ENCODE measurements at places on chromosomes 13 and 19. TPM values are rescaled to one million over a fixed set of nuclear protein-coding genes. Genes with fewer than 3 reads are reported as not detected.

The DEDD2 gene
- total RNA-seq, result 69.7 TPM

The LSM14A gene
- total RNA-seq, result 203 TPM

The KLK2 gene
- total RNA-seq, result not detected

The CEACAM5 gene
- not detected for total RNA-seq

The FFAR2 gene
- total RNA-seq, result not detected

The ENOX1 gene
- total RNA-seq, result 4.2 TPM

The FGF21 gene
- total RNA-seq, result not detected

The APOC4 gene
- total RNA-seq, result not detected

The RNF113B gene
- total RNA-seq, result not detected

The RNASEH2A gene
- total RNA-seq, result 20.4 TPM

The NOSIP gene
- total RNA-seq, result 120 TPM

The RAB3D gene
- total RNA-seq, result 14.6 TPM

- DNase-seq, result no peak
Measured at GRCh38 chr19:3054972-3055740, 7.1 kb downstream of the TLE5 start.

DNA sequence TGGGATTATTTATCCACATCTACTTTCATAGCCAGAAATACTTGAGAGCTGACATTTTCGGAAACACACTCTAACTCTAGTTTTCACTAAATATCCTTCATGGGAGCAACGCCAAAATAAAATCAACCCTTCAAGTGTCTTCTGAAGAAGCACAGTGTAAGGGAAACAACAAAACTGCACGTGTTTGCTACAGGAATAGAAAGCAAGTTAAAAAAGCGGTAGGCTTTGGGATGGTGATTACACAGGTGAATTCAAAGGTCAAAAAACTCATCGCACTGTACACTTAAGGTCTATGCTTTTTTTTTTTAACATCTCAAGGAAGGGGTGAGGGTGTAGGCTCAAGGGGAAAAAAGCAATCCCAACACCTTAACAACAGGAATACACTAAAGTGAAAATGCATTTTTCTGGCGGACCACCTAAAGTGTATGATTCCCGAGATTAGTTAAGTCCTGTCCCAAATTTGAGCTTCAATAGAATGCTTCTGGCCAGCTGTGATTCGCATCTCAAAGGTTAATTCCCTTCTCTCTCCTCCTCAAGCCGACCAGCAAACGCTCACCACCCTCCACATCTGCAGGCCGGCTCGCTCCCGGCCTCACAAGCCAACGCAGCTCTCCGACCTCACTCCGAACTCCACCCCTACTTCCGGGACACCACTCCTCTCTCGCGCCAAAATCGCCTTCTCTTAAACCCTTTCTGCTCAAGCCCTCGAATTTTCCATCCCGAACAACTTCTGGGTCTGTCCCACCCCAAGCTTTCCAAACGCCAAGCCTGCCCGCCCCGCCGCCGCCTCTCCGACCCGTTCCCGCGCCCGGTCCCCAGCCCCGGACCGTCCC is 1.1 kb downstream of the ARGLU1 start:
- peak; percentile 71 for DNase-seq

DNA sequence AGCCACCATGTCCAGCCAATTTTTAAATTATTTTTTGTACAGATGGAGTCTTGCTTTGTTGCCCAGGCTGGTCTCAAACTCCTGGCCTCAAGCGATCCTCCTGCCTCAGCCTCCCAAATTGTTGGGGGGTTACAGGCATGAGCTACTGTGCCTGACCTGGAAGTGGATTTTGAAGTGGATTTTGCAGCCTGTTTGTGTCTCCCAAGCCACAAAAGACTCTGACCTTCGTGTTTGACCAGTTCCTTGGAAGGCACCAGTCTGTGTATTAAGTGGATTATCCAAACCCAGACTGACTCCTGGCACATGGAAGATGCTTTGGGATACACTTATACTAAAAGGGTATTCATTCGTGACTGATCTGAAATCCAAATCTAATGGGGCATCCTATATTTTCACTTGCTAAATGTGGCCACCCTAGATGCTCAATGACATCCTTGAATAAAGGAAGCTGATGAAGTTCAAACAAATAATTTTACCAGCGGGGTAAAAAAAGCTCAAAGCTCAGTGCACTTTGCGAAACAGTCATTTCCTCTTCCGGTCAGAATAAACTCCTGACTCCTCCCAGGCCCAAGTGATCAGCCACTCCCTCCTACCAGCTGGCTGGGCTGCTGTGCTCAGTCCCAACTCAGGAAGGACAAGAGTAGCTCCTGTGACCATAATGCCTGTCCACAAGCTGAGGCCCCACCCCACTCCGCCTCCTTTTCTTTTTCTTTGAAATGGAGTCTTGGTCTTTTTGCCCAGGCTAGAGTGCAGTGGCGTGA is 32.6 kb upstream of the GATAD2A start:
- no peak for DNase-seq

- no peak for DNase-seq
Measured at GRCh38 chr13:73703606-73704005, 430.6 kb downstream of the KLF12 start.

DNA sequence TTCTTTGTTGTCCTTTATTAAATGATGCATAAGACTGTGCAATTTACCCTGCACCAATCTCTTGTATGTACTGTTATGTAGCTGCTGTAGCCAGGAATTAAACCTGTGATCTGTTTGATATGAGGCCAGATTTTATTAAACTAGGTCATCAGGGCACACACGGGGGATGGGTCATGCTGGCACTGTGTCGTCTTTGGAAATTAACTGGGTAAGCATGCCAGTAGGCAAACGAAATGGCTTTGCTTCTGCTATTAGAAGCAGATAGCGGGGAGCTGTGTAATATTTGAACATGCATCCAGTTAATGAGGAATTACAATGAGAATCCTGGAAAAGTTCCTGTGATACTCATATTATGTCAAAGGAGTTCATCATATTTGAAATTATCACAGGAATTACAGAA is 23.5 kb downstream of the MTUS2 start:
- DNase-seq, result no peak

GRCh38 chr13:112887151-112887550 is 81.9 kb upstream of the MCF2L start:
- no peak for DNase-seq

GRCh38 chr19:48991873-48992580 is 1.1 kb downstream of the GYS1 start:
- peak; percentile 69 for DNase-seq

- no peak for DNase-seq
Measured at GRCh38 chr19:49801401-49801888, 11.6 kb downstream of the FUZ start.

DNA sequence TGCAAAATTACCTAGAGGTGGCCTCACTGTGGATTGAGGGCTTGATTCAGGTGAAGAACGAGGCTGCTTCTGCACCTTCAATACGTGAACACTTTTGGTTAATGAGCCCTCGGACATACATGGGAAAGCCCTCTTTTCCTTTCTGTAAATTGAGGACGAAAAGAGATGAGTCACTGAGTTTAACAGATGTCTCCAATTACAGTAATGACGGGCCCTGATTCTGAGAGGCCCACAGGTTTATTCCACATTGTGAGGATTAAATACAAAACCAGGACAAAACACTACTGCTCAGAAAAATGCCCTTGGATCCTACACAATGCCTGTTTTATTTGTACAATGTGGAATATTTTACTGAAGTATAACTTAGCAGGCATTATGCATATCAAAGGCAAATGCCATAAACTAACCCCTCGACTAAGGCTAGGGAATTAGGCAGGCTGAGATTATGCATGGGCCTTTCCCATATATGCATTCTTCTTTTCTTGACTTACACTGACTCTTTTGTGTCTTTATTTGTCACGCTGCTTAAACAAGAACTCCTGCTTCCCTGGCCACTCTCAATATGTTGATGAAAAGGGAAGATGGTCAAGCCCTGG is 819.9 kb downstream of the OLFM4 start:
- no peak for DNase-seq

DNA sequence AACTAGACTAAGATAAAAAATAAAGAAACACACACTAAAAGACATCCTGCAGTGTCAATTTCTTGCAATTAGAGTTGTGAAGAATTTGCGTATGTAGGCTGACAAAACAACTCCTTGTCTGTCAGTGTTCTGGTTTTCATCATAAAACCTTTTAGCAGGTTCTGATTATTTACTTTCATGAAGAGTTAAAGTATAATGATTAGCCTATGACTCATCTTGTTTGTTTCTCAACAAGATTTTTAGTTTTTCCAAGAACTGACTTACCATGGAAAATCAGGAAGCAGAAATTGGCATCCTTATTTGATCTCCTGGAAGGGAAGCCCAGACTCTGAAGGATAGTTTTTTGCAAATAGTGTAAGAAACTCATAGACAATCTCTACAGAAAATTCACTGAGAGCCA is 848.7 kb upstream of the PCDH9 start:
- DNase-seq, result no peak

DNA sequence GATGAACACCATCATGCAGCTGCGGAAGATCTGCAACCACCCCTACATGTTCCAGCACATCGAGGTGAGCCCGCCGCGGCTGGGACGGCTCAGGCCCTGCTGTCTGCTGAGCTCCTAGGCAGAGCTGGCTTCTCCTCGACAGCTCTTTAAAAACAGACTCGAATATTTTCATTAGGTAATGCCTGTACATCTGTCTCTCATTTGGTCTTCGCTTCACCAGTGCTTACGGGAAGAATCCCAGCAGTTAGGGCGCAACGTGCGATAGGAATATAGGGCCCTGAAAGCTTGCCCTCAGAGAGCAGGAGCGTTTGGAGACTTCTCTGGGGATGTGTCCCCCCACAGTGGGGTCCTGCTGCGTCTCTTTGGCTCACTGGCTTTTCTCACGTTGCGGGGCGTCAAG is 63.8 kb upstream of the LDLR start:
- DNase-seq, result no peak

DNA sequence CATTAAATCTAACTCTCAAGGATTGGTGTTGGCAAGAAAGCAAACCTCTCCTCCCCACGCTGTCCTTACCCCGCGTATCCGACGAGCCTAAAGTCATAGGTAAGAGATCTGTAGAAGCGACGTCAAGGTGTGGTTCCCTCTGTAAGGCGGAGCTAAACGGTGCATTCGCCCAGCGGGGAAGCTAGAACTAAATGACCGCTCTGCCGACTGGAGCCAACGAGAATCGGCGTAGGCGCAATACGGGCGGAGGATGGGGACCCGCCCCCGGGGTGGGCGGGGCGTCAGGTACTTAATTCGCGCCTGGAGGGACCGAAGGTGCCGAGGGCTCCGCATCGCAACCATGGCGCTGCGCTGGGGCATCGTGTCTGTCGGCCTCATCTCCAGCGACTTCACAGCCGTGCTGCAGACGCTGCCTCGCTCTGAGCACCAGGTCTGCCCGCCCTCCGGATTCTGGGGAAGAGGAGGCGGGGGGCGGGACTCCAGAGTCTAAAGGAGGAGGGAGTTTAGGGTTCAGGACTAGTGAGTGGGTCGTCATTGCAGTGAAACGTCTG is at the start of gene DHDH:
DHDH (plus strand) TSS at position 318 of the 551 bp plus-strand sequence; CDS start at position 341, 23 bp downstream.
- DNase-seq, result peak; percentile 60

- no peak for DNase-seq
Measured at GRCh38 chr19:718991-719512, 10.3 kb downstream of the PALM start.

DNA sequence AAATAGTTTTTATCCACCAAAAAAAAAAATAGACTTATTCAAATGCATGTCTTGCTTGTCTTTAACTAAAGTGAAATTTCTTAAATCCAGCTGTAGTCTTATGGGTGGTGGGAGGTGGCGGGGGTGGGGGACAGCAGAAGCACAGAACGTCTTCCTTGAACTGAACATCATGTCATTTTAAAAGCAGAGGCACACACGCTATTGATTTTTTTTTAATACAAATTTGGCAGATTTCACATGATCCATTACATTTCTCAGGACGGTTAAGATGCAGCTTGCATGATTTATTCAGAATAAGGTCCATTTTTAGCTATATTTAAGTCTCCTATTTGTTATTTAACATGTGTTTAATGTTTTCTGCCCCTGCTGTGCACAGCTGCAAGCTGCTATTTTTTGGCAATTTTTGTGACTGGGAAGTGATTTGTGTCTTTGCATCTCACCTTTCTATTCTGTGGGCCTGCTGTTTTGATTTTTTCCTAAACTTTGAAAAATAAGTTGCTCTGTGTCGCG is 274.0 kb downstream of the TSHZ3 start:
- DNase-seq, result no peak

Measured in cardiac muscle cell (in vitro differentiated cells and primary cell).